ENCODE measurements at places on chromosomes 11 and 22.

DNA sequence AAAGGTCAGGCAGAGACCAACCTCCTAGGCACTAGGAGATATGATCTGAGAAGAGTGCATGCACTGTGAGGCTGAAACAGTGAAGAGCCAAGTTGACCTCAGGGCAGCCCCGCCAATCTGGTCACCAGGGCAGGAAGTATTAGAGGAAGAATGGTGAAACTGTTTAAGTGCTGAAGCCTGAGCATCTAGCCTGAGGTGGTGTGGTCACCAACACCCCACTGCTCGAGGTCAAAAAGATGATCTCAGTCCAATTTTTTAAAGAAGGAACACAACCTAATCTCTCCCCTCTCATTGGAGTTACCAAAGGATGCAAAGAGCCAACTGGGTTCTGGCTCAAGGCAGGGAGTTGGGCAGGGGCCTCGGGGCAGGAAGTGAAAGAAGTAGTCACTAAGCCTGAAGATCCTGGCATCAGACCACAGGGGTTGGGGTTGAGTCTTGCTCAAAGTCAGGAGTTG lies 4.0 kb downstream of the APBB1 start:
- DNase-seq = no peak

DNA sequence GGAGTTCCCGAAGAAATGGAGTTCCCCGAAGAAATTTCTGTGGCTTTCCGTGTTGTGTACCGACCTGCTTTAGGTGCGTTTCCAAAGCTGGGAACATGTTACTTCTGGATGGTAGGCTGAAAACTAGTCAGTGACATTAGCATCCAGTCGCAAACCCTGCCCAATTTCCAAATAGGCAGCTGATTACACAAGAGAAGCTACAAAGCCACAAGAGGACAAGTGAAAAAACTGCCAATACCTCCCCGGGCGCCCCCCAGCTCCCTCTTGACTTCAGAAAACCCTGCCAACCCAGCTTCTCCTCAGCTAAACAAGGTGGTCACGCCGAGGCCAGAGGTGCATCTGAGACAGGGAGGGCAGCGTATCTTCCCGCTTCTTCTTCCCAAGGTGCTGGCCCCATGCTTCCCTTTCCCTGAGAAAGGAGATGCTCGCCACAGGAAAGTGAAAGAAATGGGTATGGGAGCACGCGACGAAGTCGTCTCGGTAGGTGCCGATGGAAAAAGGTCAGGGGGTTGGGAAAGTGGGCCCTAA lies 551 bp downstream of the AGBL2 start:
- peak; percentile 1 for DNase-seq

DNA sequence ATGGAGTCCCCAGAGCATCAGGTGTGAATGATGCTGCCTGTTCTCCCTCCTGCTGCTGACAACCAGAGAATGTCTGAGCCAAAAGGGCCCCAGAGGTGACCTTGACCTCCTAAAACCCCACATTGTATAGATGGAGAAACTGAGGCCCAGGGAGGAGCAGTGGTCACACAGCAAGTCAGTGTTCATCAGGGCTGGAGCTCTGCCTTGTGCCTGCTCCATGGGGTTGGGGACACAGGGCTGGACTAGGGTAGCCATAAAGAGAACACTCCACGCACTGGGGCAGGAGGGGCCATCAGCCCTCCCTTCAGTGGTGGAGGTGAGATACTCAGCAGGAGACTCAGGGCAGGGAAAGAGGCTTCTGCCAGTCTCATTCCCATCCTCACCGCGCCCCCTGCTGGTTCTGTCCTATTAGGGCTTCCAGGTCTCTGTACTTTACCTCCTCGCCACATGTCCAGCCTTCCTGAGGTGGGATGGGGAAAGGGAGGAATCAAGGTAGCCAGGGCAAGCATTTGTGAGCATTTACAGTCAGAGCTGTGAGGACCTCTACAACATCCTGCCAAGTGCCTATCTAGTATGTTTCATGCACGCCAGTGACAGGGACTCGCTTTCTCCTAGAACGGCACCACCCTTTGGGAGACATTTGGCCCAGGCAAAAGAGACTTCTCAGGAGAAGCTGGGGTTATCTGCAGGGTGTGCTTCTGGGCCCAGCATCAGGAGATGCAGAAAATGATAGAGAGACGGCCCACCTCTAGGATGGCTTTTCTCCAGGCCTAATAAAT lies 43.2 kb downstream of the NEU3 start:
- DNase-seq = peak; percentile 32

DNA sequence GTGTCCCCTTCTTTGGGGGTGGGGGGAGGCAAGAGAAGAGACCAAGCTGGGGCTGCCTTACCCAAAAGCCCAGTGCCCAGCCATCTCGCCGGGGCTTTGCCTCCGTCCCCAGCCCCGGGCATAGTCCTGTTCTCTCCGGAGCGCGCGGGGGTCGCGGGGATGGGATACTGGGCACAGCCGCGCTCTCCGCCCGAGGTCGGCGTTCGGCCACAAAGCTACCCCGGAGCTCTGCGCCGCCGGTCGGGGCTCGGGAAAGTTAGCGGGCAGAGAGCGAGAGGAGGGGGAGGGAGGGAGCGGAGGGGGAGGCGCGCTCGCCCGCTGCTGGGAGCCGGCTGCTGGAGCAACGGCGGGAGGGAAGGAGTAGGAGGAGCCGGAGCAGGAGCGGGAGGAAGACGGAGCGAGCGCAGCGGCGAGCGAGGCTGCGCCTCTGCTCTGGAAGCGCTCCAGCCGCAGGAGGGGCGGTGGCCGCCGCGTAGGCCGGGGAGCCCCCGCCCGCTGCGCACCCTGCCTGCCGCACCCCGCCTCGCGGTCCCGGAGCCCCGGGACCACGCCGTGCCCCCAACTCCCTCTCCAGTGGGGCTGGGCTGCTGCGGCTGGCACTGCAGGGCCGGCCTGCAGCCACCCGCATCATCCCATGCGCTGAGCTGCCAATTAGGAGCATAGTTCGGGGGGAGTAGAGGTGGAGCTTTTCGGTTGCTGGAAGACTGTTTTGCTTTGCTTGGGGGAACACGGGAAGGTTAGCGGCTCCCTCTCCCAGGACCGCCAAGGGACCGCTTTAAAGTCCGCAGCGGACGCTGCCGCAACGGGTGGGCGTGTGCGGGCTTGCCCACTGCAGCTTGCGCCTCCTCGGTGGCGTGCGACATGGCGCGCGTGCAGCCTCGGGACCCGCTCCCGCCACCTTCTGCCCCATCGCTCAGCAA lies at the start of gene SCN4B:
TSS of gene SCN4B (minus strand) at position 272 of the 920 bp plus-strand sequence. CDS start at position 122, 150 bp downstream.
- peak; percentile 46 for DNase-seq

- no peak for DNase-seq
Observed at GRCh38 chr22:20247010-20247505, 21.1 kb downstream of the RTN4R start.

DNA sequence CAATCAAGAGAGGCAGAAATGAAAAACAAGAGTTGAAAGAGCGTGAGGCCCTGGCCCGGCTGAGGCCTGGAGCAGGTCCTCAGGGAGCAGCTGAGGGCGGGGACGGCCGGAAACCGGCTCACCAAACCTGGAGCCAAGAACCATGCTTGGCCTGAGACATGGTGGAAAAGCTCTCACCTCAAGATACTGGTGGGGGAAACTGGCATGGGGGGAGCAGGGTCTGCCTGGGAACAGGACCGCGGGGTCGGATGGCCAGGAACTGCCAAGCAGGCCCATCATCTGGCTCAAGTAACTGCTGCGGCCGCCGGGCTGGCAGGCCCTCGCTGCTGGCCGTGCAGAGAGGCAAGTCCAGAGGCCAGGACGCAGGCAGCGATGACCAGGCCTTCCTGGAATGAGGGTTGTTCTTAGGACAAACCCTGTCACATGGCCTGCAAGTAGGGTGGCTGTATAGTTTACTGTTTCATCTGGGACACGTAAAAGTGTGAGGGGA lies 18.9 kb upstream of the WNT11 start:
- no peak for DNase-seq

DNA sequence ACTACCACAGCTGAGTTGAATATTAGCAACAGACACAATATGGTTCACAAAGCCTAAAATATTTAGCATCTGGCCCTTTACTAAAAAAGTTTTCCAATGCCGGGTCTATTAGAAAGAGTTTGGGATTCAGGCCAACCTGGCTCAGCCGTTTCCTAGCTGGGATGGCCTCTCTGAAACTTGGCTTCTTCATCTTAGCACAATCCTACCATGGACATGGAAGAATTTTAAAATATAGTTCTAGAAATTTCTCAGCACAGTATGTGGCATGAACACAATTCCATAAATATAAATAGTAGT lies 103.8 kb downstream of the RRAS2 start:
- no peak for DNase-seq

DNA sequence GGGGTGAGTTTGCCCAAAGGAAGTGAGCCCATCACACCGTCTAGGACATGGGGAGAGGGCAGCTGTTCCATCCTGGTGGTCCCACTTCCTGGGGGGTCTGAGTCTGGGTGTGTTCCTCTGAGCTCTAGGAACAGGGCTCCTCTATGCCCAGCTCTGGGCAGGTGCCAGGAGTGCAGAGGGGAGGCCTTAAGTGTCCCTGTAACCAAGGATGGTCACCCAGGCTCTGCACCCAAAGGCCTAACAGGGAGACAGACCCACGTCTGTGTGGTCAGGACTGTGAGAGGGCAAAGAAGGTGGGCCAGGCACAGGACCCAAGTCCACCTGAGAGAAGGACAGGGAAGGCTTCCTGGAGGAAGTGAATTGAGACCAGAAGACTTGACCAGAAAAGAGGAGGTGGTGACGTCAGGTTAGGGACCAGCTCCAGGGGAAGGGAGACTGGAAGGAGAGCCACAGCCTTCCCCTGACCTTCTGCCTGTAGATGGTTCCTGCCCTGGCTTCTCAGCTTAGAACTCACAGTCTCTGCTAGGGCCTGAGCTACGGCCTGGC lies 11.3 kb upstream of the TCF20 start:
- DNase-seq = no peak

GRCh38 chr11:64660706-64661105 lies 62.3 kb downstream of the NRXN2 start:
- no peak for DNase-seq

GRCh38 chr22:47100019-47100418 lies 337.6 kb downstream of the TBC1D22A start:
- DNase-seq = no peak

DNA sequence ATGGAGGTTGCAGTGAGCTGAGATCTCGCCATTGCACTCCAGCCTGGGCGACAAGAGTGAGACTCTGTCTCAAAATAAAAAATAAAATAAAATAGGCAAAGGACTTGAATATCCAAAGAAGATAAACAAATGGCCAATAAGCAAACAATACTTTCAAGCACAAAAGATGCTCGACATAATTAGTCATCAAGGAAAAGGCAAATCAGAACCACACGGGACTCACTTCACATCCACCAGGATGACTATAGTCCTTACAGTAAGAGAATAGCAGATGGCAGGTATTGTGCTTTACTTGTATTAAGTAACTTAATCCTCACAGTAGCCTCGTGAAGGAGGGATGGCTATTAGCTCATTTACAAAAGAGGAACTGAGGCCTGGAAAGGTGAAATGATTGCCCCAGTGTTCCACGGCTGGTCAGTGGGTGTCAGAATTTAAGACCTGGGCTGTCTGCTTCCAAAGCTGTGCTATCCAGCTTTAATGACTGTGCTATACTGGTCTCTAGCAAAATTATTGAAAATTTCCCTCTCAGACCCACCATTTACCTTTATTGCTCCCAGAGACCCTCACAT lies 40.2 kb upstream of the RBFOX2 start:
- DNase-seq = no peak

- DNase-seq = peak; percentile 68
Observed at GRCh38 chr11:59283825-59284772, 71.4 kb upstream of the MPEG1 start.

DNA sequence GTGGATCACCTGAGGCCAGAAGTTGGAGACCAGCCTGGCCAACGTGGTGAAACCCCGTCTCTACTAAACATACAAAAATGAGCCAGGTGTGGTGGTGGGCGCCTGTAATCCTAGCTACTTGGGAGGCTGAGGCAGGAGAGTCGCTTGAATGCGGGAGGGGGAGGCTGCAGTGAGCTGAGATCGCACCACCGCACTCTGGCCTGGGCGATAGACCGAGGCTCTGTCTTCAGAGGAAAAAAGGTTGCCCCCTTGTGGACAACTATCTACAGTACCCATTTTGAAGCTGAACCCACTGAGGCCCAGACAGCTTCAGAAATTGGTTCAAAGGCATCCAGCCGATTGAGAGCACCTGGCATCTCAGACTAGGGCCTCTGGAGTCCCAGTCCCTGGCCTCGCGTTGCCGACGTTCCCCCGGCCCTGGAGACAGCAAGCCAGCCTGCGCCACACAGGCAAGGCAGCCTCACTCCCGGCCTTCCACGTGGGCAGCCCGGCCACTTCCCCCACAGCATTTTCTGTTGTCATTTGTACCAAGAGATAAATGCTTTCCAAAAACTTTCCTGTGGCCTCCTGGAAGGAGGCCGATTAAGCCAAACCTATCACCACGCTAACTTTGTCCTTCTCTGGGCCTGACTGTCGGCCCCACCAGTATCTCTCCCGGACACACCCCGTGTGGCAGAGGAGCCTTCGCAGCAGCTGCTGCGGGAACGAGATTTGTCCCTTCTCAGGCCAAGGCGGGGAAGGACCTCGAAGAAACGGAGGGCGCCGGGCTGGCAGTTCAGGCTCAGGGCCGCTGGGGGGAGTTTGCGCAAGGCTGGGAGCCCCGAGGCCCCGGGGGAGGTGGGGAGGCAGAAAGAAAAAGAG lies 82.8 kb downstream of the FLI1 start:
- DNase-seq = peak; percentile 47

DNA sequence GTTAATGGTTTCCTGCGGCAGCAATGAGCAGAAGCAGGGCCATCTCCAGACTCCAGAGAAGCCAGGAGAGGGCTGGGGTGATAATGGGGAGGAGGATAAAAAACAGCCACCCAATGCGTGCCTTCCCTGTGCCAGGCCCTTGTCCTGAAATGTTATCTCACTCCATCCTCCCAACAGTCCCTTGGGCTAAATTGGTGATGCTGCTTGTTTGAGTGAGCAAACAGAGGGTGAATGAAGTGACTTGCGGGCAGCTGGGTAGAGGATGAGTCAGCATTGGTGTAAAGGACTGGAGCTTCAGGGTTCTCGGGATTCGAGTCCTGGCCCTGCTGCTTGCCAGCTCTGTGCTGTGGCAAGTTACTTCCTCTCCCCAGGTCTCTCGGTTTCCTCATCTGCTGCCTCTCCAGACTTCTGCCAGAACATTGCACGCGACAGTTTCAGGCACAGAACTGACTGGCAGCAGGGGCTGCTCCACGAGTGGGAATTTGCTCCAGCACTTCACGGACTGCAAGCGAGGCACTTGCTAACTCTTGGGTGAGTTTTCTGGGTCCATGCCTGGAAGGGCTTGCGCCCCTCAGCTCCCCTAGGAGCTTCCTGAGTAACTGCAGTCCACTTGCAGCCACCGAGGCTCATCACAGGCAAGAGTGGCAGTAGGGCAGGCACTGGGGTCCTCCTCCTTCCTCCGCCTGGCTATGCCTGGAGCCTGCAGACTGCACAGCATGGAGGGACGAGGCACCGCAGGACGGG lies at the start of gene P2RY6:
TSS of gene P2RY6 (plus strand) at position 403 of the 744 bp plus-strand sequence. CDS start 24,181 bp downstream, outside the sequence.
- no peak for DNase-seq

GRCh38 chr22:42328784-42329145 lies 58.3 kb upstream of the TCF20 start:
- DNase-seq = no peak

DNA sequence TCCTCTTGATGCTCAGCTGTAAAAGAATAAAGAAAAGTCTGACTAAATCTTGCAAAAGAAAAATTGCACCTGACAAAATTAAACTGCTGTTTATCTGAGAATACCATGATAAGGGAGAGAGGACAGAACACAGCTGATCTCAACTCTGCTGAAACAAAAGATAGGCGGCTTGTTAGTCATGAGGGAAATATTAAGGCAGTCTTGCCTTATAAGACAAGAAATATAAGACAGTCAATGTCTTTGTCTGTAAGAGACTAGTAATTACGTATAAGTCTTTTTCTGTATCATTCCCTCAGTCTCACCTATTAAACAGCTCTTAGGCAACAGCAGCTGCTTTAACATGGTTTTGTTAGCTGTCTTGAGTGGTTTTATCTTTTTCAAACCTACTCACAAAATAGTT lies 296.6 kb downstream of the LUZP2 start:
- DNase-seq = no peak

Data from CD8-positive, alpha-beta T cell (primary cell).